RWPE2 (cell line): ENCODE measurements at places on chromosomes 11 and 22.

DNA sequence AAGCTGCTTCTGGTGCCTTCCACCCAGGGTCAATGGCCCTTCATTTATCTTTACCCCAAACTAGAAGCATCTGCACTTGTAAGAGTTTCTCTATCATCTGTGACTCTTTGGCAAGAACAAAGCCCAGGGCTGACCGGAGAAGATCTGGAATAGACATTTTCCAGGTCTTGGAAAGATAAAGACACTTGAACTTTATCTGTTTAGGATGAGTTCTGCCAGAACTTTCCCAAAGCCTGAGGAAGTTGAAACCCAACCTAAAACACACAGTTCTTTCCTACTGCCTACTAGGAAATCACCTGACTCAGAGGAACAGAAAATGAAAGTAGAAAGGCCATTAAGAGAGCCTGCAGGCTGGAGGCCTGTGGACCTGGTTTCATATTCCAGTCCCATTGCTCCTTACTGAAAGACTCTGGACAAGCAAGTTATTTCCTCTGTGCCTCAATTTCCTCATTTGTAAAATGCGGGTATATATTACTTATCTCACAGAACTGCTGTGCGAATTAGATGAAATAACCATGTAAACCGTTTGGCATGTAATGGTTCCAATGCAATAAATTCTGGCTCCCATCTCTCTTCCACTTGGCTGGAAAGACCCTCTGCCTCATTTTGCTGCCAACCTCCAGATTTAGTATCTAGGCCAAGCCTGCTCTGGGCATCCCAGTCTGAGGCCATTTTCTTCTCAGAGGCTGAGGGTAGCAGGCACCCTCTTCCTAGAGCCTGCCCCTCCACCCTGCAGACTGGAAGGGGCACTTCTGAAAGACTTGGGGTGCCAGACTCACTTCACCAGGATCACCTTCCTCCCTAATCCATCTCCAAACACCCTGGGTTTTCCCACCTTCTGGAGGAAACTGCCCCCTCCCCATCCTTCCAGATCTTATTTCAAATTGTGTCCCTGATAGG is 1.2 kb downstream of the UBE2L6 start:
- DNase-seq = no peak
- H3K4me3 ChIP-seq = peak overlapping the region; percentile 17
- H3K27ac ChIP-seq = peak overlapping the region; percentile 31
- H3K4me1 ChIP-seq = peaks cover 10% of the 10 kb centered on the region
- no peaks in the 10 kb centered on the region for H3K36me3 ChIP-seq

DNA sequence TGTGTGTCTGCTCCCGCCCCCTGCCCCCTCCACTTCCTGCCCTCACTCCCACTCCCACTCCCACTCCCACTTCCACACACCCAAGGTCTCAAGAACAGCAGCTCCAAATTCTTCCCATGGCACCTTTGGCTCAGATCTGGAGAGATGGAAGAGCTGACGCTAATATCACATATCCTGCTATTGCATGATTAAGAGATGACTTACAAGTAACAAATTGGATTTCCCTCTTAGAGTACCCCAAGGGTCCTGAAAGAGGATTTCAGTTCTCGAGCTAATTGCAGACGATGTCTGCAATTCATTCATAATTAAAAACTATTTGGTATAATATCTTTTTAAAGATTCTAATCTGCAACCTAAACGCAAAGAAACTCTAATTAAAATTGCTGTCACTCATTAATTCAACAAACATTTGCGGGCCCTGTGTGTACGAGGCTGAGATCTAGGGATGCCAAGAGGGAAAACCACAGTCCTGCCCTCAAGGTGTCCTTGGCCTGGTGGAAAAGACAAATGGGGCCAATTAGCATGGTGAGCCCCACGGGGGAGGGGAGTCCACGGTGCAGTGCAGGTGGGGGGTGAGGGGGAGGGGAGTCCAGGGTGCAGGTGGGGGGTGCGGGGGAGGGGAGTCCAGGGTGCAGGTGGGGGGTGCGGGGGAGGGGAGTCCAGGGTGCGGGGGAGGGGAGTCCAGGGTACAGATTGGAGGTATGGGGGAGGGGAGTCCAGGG is 50.3 kb downstream of the CELSR1 start:
- no peaks in the 10 kb centered on the region for H3K27me3 ChIP-seq
- H3K4me3 ChIP-seq = no peak overlapping the region
- DNase-seq = no peak
- H3K4me1 ChIP-seq = no peaks in the 10 kb centered on the region
- H3K27ac ChIP-seq = no peak overlapping the region

GRCh38 chr11:105230586-105230985 is 91.0 kb upstream of the CARD18 start:
- DNase-seq = no peak
- no peaks in the 10 kb centered on the region for H3K4me1 ChIP-seq
- no peaks in the 10 kb centered on the region for H3K36me3 ChIP-seq
- H3K27ac ChIP-seq = no peak overlapping the region

GRCh38 chr11:13152736-13153541 is 124.7 kb upstream of the BMAL1 start:
- peaks cover 9% of the 10 kb centered on the region for H3K4me1 ChIP-seq
- no peaks in the 10 kb centered on the region for H3K36me3 ChIP-seq
- no peaks in the 10 kb centered on the region for H3K27me3 ChIP-seq
- DNase-seq = no peak

- H3K27ac ChIP-seq = no peak overlapping the region
- H3K4me3 ChIP-seq = no peak overlapping the region
- H3K36me3 ChIP-seq = no peaks in the 10 kb centered on the region
- DNase-seq = no peak
- H3K27me3 ChIP-seq = peaks cover 10% of the 10 kb centered on the region
Observed at GRCh38 chr11:127182586-127183203, 182.1 kb upstream of the KIRREL3 start.

DNA sequence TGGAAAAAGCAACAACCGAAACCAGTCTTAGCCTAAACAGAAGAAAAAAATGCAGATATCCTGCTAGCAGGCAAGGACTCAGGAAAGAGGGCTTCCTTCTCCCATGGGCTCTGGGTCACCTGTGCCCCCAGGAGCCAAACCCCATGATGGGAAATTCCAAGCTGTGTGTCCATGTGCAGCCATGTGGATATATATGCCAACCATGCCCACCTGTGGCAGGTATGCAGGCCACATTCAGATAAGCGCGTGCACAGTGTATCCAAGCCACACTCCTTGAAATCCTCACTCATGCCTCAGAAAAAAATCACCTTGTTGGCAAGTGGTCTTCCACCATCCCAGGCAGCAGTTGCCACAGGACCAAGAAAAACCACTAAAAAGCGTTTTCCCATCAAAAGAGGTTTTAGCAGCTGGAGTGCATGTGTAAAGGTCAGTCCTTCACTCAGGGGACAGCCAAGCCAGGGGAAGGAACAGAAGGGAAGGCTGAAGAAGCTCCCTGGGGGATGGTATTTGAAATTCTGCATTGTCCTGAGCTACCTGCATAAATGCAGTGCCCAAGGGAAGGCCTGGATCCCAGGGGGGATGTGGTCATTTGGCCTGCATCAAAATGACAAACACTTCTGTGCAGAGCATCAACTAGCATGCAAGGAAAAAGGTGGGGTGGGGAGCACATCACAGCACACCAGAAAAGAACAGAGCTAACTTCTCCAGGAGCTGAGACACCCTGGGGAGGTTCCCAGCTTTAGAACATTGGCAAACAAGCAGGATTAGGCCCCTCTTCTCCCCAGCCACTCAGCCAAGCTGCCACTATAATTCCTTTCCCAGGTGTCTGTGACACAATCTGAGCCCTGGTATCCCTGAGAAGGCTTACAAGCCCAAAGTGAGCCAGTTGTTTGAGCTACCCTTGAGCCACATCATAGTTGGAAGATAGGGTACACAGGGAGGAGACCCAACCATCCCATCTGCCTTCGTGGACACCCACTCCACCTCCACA is 76.2 kb downstream of the GALNT18 start:
- no peak overlapping the region for H3K4me3 ChIP-seq
- DNase-seq = no peak
- no peaks in the 10 kb centered on the region for H3K36me3 ChIP-seq
- no peaks in the 10 kb centered on the region for H3K27me3 ChIP-seq

DNA sequence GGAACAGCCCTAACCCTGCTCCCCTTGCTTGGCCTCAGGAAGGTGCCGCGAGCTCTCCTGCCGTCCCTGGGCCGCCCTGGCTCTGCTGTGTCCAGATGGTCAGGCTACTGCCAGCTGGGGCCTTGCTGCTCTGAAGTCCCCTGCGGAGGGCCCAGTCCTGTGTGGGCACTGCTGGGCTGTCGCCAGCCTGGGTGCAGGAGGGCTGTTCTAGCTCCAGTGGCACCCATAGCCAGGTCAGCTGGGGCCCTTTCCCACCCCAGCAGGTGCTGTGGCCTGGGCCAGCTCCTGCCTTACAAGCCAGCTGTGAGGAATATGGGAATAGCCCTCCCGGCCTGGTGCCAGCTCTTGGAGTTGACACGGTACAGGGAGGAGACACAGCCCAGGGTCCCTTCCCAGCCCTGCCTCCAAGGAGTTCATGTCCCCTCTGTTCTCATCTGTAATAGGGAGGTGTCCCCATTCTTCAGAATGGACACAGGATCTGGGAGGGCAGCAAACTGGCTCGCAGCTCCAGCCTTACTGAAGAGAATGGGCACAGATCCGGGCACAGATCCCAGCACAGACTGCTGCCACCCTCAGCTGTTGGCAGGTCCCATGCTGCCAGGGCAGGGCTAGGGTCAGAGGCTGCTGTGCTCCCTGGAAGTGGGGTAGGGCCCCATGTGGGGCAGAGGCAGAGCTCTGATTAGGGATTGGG is 3.9 kb downstream of the DERL3 start:
- no peaks in the 10 kb centered on the region for H3K27me3 ChIP-seq
- no peak overlapping the region for H3K4me3 ChIP-seq
- peak; percentile 51 for DNase-seq
- no peak overlapping the region for H3K27ac ChIP-seq
- H3K4me1 ChIP-seq = no peaks in the 10 kb centered on the region
- H3K36me3 ChIP-seq = peaks cover 34% of the 10 kb centered on the region

GRCh38 chr11:86523738-86524619 is 148.4 kb downstream of the ME3 start:
- H3K27me3 ChIP-seq = no peaks in the 10 kb centered on the region
- DNase-seq = peak; percentile 70
- peak overlapping the region; percentile 99 for H3K27ac ChIP-seq
- no peaks in the 10 kb centered on the region for H3K36me3 ChIP-seq
- H3K4me3 ChIP-seq = no peak overlapping the region
- H3K4me1 ChIP-seq = peaks cover 21% of the 10 kb centered on the region

- H3K27ac ChIP-seq = no peak overlapping the region
- H3K27me3 ChIP-seq = no peaks in the 10 kb centered on the region
- DNase-seq = no peak
- no peak overlapping the region for H3K4me3 ChIP-seq
- H3K4me1 ChIP-seq = no peaks in the 10 kb centered on the region
Observed at GRCh38 chr11:117690484-117691217, 106.4 kb downstream of the DSCAML1 start.

DNA sequence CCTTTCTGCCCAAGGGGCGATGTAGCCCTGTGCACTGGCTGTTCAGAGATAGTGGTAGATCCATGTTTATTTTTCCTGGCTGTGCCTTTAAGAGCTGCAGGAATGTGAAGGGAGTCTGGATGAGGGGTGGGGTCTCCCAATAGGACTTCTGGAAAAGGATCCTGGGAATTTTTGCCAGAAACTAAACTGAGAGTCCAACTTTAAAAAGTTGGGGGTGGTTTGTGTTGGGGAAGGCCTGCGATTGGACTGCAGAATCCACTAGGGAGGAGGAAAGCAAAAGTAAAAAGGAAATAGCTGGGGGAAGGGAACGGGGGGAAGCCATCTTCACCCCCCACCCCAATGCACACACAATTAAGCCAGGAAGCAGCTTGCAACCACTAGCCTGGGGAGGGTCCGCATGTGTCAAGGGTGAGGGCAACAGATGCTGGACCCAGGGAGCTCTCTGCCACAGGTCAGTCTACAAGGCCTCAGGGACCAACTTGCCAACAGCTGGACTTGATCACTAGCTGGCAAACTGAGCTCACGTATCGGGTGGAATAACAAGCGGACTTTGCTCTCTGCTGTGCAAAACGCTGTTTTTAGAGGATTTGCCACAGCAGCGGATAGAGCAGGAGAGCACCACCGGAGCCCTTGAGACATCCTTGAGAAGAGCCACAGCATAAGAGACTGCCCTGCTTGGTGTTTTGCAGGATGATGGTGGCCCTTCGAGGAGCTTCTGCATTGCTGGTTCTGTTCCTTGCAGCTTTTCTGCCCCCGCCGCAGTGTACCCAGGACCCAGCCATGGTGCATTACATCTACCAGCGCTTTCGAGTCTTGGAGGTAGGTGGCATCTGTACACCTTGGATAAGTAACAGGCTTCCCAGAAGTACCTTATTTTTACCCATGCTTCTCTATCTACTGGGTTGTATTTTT is at the start of gene OLFML1:
Gene OLFML1, plus strand, starts transcription at position 321 of the 912 bp plus-strand sequence. Its CDS starts 370 bp downstream, at position 691.
- no peaks in the 10 kb centered on the region for H3K36me3 ChIP-seq
- DNase-seq = no peak
- H3K27ac ChIP-seq = no peak within 1 kb of the TSS
- H3K4me3 ChIP-seq = no peak within 1 kb of the TSS

DNA sequence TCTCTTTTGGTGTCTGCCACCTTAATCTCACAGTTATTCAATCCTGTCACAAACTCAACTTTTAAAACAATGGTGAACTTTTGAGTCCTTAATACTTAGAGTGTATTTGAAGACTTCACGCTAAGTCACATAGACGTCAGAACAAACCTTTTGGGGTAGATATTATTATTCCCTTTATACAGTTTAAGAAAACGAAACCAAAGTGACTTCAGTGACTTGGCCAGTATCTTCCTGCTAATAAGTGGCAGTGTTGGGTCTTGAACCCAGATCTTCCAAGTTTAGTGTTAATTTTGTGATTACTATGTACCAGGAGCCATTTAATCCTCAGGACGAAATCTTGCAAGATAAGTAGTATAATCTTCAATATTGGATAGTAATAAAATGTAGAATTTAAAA is 691 bp downstream of the CEP295 start:
- peaks cover 39% of the 10 kb centered on the region for H3K36me3 ChIP-seq
- H3K4me1 ChIP-seq = peaks cover 10% of the 10 kb centered on the region
- H3K27ac ChIP-seq = peak overlapping the region; percentile 54
- H3K27me3 ChIP-seq = no peaks in the 10 kb centered on the region
- DNase-seq = no peak

DNA sequence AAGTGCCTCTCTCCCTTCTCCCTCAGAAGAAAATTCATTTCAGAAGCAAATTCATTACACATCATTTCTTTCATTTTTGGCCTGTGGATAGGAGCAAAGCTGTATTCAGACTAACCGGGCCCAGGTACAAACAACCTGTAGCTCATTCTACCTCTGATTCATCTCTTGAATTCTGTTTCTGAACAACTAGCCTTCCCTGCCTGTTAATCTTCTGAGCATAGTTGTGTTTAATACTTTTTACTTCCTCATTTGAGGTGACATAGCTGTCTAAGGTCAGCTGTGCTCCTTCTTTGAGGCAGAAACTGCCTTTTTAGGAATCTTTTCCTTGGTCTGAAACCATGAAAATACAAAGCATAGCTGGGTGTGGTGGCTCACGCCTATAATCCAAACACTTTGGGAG is 12.6 kb upstream of the IL18BP start:
- H3K27ac ChIP-seq = no peak overlapping the region
- H3K27me3 ChIP-seq = no peaks in the 10 kb centered on the region
- H3K4me3 ChIP-seq = no peak overlapping the region
